Activated CD8-positive, alpha-beta memory T cell treated with anti-CD3 and anti-CD28 coated beads, Interleukin-2, amount 10 ng/mL, durations not matched to agents 7 days and 5 days (primary cell): ENCODE measurements at places on chromosomes 3 and 15.

DNA sequence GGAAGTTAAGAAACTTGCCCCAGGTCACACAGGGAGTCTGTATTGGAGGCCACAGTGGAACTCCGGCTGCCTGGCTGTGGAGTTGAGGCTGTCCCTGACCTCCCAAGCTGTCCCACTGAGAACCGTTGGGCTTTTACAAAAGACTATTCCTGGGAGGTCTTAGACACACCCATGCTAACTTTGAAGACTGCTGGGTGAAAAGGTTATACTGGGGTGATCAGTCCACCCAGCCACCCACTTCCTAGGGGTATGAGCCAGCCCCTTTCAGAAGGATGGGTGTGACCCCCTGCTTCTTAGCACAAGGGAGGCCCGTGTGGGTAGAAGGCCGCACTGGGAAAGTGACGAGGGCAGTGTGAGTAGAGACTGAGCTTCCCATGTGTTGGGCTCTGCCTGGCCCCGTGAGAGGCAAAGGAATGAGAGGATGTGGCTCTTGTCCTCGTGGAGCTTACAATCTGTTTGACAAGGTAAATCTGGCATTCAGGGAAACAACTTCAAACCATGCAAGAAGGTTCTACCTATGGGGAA lies 19.0 kb downstream of the MRAS start:
- H3K36me3 ChIP-seq = no peaks in the 10 kb centered on the region
- no peak overlapping the region for H3K27ac ChIP-seq
- H3K4me3 ChIP-seq = no peak overlapping the region
- DNase-seq = no peak
- peaks cover 33% of the 10 kb centered on the region for H3K27me3 ChIP-seq

DNA sequence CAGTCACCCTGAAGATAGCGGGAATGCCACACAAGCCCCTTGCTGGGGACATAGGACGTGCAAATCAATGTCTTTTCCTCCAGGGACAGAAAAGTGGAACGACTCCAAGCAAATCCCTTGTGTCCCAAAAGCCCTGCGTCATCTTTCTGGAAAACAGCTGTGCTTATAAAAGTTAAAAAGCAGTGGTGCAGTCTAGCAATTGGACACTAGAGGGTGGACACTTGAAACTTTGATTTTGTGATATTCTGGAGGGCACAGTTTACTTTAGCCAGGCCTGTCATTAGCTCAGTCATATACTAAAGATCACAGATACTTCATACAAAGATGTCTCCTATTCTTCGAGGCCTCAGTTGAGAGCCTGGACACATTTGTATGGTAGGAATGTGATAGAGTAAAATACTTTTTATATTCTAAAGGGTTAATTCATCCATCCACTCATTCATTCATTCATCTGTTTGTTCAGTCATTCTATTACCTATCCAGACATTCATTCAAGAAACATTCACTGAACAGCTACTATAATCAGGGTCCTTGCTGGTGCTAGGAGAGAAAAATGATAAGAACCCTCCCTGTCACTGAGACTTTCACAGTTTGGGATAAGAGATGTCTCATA lies 63.8 kb upstream of the ANKRD34C start:
- no peak overlapping the region for H3K4me3 ChIP-seq
- H3K36me3 ChIP-seq = no peaks in the 10 kb centered on the region
- peaks cover 26% of the 10 kb centered on the region for H3K27me3 ChIP-seq
- H3K27ac ChIP-seq = no peak overlapping the region

GRCh38 chr15:57736591-57736990 lies 30.1 kb downstream of the POLR2M start:
- no peaks in the 10 kb centered on the region for H3K36me3 ChIP-seq
- peaks cover 4% of the 10 kb centered on the region for H3K4me1 ChIP-seq
- no peak overlapping the region for H3K27ac ChIP-seq
- H3K4me3 ChIP-seq = no peak overlapping the region
- H3K27me3 ChIP-seq = no peaks in the 10 kb centered on the region
- no peak for DNase-seq

DNA sequence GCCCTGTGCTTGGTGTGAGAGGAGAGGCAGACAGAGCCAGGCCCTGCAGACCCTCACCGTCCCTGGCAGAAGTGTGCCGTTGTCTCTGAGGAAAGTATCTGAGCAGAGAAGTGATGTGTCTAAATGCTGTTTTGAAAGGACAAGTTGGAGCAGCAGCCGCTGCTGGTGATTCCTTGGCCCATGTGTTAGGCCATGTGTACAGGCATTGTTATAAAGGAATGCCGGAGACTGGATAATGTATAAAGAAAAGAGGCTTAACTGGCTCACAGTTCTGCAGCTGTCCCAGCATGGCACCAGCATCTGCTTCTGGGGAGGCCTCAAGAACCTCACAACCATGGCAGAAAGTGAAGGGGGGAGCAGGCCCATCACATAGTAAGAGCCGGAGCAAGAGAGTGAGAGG lies 334.6 kb upstream of the ATP10A start:
- no peak for DNase-seq
- no peak overlapping the region for H3K4me3 ChIP-seq
- H3K36me3 ChIP-seq = no peaks in the 10 kb centered on the region
- H3K27me3 ChIP-seq = no peaks in the 10 kb centered on the region

GRCh38 chr3:3853544-3853943 lies 54.3 kb downstream of the LRRN1 start:
- DNase-seq = no peak
- H3K27ac ChIP-seq = no peak overlapping the region
- no peaks in the 10 kb centered on the region for H3K36me3 ChIP-seq
- H3K27me3 ChIP-seq = no peaks in the 10 kb centered on the region
- H3K4me3 ChIP-seq = no peak overlapping the region

- DNase-seq = no peak
- H3K27me3 ChIP-seq = no peaks in the 10 kb centered on the region
- H3K4me3 ChIP-seq = no peak overlapping the region
Measured at GRCh38 chr3:122351612-122352011, 26.6 kb downstream of the CSTA start.

GRCh38 chr3:39330824-39331223 lies 1.3 kb downstream of the CCR8 start:
- H3K4me3 ChIP-seq = peak overlapping the region; percentile 42
- peaks cover 29% of the 10 kb centered on the region for H3K36me3 ChIP-seq
- no peak for DNase-seq
- H3K27ac ChIP-seq = peak overlapping the region; percentile 52
- peaks cover 71% of the 10 kb centered on the region for H3K4me1 ChIP-seq

- no peak overlapping the region for H3K27ac ChIP-seq
- no peaks in the 10 kb centered on the region for H3K27me3 ChIP-seq
- H3K4me3 ChIP-seq = no peak overlapping the region
Measured at GRCh38 chr3:69761896-69762767, 22.9 kb downstream of the MITF start.

- peaks cover 19% of the 10 kb centered on the region for H3K36me3 ChIP-seq
- peaks cover 89% of the 10 kb centered on the region for H3K4me1 ChIP-seq
- H3K4me3 ChIP-seq = peak overlapping the region; percentile 64
- peak overlapping the region; percentile 89 for H3K27ac ChIP-seq
Measured at GRCh38 chr15:60582370-60583036, 103.6 kb upstream of the ICE2 start.

- no peak for DNase-seq
- peaks cover 30% of the 10 kb centered on the region for H3K27me3 ChIP-seq
- H3K4me3 ChIP-seq = no peak overlapping the region
- no peak overlapping the region for H3K27ac ChIP-seq
- H3K4me1 ChIP-seq = no peaks in the 10 kb centered on the region
Measured at GRCh38 chr3:9292516-9292915, 43.1 kb upstream of the SRGAP3 start.

GRCh38 chr15:63818191-63818590 lies 15.6 kb downstream of the HERC1 start:
- no peaks in the 10 kb centered on the region for H3K27me3 ChIP-seq
- H3K36me3 ChIP-seq = peaks cover 6% of the 10 kb centered on the region
- DNase-seq = no peak
- H3K27ac ChIP-seq = no peak overlapping the region
- H3K4me1 ChIP-seq = peaks cover 38% of the 10 kb centered on the region
- no peak overlapping the region for H3K4me3 ChIP-seq

- H3K36me3 ChIP-seq = no peaks in the 10 kb centered on the region
- DNase-seq = no peak
- no peak overlapping the region for H3K4me3 ChIP-seq
Measured at GRCh38 chr3:153670577-153670976, 450.6 kb upstream of the ARHGEF26 start.

DNA sequence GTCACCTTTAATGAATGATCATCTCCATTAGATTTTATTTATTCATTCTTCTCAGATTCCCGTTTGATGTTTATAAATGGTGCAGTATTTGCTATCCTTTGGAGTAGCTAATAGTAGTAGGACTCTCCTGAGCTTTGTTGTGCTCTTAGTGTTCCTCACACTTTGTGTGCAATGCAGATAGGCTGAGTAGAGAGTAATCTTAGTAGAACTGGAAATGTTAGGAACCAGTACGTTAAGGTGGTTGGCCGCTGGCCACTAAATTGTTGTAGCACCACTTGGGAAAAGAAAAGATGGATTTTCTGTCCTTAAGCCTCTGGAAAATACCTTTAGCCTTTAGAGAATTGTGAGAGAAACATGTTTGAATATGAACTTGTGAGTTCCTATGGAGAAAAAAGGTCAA lies 19.9 kb upstream of the EBLN2 start:
- no peak overlapping the region for H3K4me3 ChIP-seq
- no peaks in the 10 kb centered on the region for H3K27me3 ChIP-seq
- H3K4me1 ChIP-seq = peaks cover 42% of the 10 kb centered on the region
- H3K36me3 ChIP-seq = peaks cover 16% of the 10 kb centered on the region

- no peak for DNase-seq
- H3K36me3 ChIP-seq = no peaks in the 10 kb centered on the region
- H3K4me3 ChIP-seq = no peak overlapping the region
- no peaks in the 10 kb centered on the region for H3K27me3 ChIP-seq
- peaks cover 2% of the 10 kb centered on the region for H3K4me1 ChIP-seq
Measured at GRCh38 chr3:123285066-123285465, 83.3 kb downstream of the SEC22A start.

- H3K27ac ChIP-seq = no peak overlapping the region
- no peaks in the 10 kb centered on the region for H3K36me3 ChIP-seq
- H3K4me3 ChIP-seq = no peak overlapping the region
- peaks cover 26% of the 10 kb centered on the region for H3K27me3 ChIP-seq
Measured at GRCh38 chr15:48367483-48367882, 36.3 kb downstream of the DUT start.
